ENCODE measurements at places on chromosomes 7 and 10.

GRCh38 chr7:951881-952547 lies 2.5 kb downstream of the ADAP1 start:
- no peak for DNase-seq

- no peak for DNase-seq
These were observed 68.7 kb upstream of the OGDHL start for GRCh38 chr10:49830846-49831245.

GRCh38 chr7:28217143-28217542 lies 36.5 kb upstream of the JAZF1 start:
- no peak for DNase-seq

DNA sequence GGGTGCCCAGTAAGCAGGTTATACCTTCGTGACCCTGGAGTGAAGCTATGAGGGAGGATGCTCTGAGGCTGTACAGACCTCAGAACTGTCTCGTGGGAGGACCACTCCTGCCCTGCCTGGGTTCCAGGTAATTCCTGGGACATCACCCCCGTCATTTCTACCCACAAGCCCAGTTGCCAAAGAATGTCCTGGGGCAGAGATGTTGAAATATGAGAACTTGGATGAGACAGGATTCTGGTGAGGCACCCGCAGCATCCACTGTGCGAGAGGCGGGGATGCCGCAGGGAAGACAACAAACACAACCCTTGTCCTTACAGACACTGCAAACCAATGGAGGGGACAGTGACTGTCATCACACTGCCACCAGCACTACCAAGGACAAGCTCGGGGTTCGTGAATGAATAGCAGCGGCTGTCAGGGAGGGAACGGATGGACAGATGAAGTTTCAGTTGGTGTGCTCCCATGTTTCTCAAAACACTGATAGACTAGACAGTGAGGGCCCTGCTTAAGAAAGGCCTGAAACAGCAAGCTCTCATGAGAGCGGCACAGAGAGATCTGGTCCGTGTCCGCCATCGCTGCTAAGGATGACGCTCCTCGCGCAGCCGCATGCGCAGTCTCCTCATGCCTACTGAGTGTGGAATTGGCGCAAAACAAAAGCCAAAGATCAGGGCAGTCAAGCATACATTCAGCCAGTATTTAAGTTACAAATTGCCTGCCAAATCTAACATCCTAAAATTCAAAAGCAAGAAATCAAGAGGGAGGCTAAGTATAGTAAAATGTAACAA lies 82.0 kb upstream of the RHEB start:
- no peak for DNase-seq

DNA sequence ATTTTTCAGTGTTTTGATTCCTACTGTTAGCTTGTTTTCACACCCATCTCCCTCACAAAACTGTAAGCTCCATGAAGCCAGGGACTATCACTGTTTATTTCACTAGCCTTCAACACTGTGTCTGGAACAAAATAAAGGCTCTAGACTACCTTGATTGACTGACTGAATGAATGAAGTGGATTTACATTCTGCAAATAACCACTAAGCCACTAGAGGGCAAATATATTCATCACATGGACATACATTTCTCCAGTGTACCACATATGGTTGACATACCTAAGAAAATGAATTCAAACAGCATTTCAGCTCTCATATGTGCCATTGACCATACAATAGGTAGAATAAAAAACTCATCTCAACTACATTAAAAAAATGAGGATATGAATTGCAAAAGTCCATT lies 185.9 kb downstream of the RAB11FIP2 start:
- DNase-seq = no peak

- DNase-seq = no peak
These were observed 125.4 kb upstream of the BET1 start for GRCh38 chr7:94129443-94130140.

GRCh38 chr7:11410656-11411644 lies 421.0 kb downstream of the THSD7A start:
- DNase-seq = no peak

GRCh38 chr10:6154566-6154965 lies 48.2 kb upstream of the PFKFB3 start:
- no peak for DNase-seq

GRCh38 chr7:106679153-106679931 lies 18.4 kb upstream of the CCDC71L start:
- DNase-seq = no peak

- DNase-seq = no peak
These were observed 9.4 kb upstream of the GRK5 start for GRCh38 chr10:119197921-119198320.

DNA sequence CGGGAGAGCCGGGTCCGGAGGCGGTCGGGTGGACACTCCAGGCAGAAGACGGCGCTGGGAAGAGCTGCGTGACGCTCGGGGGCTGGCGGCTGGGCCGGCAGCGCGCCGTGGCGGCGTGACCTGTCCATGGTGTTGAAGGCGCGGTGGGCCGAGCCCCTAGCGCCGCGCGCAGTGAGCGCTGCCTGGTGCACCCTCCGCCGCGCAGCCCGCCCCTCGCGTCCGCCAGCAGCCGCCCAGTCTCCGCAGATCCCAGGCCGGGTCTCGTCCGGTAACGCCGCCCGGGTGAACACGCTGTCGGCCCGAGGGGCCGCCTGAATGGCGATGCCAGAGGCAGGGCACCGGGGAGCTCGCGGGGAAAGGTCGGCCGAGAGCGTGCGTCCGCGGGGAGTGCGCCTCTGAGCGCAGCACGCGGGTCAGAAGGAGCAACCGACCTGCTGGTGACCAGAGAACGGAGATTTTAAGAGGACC lies 657 bp upstream of the TMEM178B start:
- no peak for DNase-seq

GRCh38 chr7:143240291-143241168 lies 18.7 kb downstream of the TAS2R40 start:
- peak; percentile 37 for DNase-seq

- no peak for DNase-seq
These were observed 126.9 kb downstream of the VIPR2 start for GRCh38 chr7:159017741-159018140.

- DNase-seq = no peak
These were observed 120.5 kb upstream of the NRBF2 start for GRCh38 chr10:63012623-63013022.

GRCh38 chr7:24869572-24869971 lies 110.4 kb downstream of the OSBPL3 start:
- no peak for DNase-seq

DNA sequence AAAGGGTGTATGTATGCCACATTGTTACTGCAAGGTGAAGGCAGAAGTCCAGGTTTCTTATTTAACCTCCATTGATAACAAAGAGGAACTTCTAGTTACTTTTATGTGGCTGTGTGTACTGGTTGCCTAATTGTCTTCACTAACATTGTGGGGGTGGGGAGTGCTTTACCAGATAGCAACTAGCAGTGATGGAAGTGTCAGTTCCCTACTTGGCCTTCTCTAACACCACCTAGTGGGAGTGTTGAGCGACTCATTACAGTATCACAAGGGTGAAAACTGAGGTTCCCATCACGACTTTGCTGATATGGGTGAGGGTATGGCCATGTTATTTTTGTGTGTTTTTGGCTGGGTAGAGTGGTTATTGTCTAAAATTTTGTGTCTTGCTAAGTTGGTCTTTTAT lies 274.4 kb downstream of the THSD7A start:
- DNase-seq = no peak

DNA sequence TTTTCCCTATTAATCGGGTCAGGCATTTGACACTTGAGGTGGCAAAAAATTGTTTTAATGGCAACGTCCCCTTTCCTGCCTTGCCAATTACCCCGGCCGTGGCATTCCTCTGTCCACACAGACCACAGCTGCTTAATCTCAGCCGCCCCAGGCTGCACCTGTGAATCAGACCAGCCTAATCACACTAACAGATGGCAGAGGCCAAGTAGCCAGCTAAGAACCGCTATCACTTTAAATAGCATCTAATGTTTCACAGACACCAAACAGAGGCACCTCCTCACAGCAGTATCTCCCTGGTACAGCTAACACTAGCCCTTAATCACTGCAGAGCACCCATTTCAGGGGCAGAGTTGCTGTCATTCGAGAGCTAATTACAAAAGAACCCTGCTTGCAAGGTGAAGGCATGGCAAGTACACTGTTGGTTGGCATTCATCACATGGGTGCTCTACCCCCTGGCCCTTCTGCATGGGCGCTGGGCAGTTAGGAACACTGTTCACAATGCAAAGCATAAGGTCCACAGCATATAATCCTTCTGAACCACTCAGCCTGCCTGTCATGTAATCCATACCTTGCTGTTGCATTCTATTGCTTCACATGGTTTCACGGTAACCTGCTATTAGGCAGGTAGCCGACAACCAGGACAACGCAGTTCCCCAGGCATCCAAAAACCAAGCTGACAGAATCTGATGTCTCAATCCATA lies 38.8 kb downstream of the FGFR2 start:
- DNase-seq = no peak

GRCh38 chr10:50021646-50022045 lies 33.4 kb downstream of the AGAP6 start:
- DNase-seq = no peak

DNA sequence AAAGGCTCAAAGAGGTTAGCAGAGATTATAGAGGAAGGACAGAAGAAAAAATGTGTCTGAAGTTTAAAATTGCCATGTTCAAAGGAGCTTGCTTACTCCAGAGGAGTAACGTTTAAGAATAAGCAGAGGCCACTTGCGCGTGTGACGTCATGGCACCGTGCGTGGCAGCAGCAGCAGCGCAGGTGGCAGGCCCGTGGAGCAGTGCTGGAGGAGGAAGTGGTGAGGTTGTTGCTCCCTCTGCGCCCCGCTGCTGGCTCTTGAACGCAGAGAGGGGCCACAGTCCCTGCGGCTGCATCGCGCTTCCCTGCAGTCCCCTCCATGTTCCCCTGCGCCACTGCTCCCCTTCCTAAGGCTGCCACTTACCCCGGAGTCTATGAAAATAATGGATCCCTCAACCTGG lies 37.5 kb downstream of the GDI2 start:
- DNase-seq = peak; percentile 67

DNA sequence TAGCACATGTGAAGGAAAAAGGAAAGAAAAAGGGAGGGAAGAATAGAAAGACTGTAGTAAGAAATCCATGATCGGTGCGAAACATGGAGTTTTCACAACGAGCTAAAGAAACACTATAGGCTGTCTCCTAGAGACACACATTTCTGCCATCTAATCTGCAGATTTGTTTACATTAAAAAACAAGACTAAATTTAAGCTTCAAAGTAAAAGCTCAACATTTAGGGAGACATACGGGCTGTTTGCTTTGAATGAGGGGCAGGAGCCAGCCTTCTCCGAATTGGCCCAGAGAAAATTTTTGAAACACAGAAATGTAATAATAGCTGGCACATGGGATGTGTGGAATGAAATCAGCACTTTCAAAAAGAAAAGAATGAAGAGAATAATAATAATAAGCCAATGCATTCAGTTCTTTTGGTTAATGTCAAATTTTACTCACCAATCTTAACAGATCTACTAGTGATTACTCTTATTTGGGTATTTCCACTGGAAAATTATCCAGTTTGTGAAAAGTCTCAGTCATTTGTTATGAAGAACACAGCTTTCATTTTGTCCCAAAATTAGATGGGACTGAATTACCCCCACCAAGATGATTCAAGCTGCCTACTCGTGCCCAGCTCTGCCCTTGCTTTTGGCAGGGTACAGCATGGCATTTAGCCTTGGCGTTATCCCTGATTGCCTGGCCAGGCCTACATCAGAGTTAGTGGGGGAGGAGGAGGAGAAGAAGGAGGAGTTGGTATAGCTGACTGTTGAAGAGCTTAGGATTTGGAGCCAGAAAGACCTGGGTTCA lies 47.1 kb downstream of the MTURN start:
- DNase-seq = no peak

DNA sequence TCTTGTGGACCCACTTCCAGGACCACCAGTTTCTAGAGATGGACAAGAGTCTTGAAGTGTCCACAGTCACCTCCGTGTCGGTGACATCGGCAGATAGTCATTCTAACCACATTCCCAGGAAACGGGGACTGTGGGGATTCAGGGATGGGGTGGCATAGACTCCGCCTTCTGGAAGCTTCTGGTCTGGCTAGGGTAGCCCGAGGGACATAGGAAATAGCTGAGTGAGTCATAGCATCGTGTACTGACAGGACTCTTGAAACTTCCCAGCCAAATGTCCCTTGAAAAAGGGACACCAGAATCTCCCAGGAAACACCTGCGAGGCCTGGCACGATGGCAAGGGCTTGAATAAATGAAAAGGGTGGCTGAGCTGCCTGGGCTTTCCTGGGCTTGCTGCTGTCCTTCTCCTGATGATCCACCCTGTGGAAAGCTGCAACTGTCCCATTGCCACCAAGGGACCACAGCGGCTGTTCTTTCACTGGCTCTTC lies 84.1 kb upstream of the LRRC4 start:
- DNase-seq = no peak

- DNase-seq = no peak
These were observed 18.5 kb downstream of the CYP51A1 start for GRCh38 chr7:92115821-92116220.

- DNase-seq = no peak
These were observed 106.9 kb downstream of the ZNF467 start for GRCh38 chr7:149666360-149666945.

DNA sequence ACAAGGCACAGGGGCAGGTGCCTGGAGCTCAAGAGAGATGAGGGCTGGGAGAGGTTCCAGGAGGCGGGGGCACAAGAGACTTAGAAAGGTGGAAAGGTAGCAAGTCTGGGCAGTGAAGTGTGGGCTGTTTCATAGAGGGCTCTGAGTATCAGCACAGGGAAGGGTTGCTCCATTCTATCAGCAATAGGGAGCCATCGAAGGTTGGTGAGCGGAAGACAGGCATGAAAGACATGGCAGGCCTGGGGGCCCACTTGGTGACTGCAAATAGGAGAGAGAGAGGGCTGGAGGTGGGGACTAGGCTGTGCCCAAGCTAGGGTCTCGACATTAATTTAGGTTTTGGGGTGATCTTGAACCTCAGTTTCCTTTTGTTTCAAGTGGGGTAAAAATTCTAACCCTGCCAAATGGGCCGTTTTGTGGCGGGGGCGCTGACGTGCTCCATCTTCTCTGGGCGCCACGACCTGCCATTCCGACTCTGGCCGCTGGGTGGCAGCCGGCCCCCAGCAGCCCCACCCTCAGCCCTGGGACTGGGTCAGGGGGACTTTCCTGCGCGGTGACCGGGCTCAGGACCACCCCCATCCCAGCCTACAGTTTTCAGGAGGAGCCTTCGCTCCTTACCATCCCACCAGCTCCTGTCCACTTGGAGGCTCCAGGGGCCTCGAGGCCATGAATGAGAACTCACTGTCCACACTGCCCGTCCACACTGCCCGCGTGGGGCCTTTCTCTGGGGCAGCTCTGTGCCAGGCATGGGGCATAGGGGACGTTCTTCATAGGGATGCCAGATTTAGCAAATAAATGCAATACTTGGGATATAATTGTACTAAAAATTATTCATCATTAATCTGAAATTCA lies 37.2 kb upstream of the PCBD1 start:
- peak; percentile 21 for DNase-seq
